HepG2 (cell line): ENCODE measurements at places on chromosomes 5 and 9. TPM values are rescaled to one million over a fixed set of nuclear protein-coding genes. Genes with fewer than 3 reads are reported as not detected.

DNA sequence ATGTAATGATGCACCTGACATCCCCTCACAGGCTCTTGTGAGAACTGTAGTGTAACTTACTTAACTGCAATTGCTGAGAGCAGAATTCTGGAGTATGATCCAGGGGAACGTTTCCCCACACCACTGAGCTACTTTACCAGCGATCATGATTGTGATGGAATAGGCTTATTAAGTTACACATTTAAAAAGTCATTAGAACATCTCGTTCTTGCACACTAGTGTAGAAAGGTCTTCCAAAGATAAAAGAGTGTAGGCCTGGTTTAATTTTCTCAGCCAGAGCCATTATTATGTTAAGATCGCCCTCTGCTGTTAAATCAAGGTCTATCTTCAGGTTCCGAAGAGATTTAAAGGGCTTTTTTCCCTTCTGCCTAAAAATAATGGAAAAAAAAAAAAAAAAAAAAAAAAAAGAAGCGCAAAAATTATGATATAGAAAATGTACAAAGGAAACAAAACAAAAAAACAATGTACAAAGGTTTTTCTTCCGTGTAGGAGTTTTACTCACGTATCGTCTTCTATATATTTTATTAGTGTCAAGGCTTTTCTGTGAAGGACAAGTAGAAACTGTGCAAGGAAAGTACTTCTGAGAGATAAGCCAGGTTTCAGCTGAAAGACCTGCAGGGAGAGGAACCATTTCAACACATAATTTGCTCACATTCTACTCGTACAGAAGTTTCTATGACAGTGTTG, 18.6 kb upstream of the MOB3B start:
- no peak for DNase-seq

DNA sequence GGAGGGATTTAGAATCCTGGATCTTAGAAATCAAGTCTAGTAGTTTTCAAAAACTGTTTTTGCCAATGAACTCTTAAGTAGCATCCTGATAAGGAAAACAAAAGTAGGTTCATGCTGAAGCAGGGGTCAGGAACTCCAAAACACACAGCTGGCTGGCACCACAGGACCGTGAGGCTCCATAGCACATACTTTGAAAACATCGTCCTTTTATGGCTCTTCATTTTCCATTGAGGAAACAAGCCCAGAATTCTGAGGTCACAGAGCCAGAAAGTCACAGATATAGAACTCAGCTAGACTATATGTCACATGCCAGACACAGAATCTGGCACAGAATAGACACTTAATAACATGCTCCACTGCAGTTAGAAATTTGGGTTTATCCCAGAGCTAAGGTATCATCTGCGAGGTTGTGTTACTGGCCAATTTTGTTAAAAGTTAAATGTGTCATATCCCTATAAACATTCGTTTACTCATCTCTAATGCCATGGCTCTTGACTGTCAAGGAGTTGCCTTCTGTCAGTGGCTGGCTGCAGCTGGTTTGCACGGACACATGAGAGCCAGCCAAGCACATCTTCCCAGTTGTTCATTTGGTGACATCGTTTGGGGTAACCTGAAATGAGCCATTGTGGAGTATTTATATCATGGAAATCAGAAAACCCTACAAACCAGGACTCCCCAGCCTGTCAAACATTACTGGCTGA, 58.8 kb downstream of the FAM78A start:
- DNase-seq, result no peak

GRCh38 chr5:61784341-61784740, 452.3 kb downstream of the ZSWIM6 start:
- no peak for DNase-seq

GRCh38 chr5:175060257-175060656, 335.9 kb downstream of the MSX2 start:
- DNase-seq, result no peak

TEX48 gene
- not detected in 2 replicates for total RNA-seq

RNF224 gene
- total RNA-seq, result 0.09 and 0.10 TPM in 2 replicates
